ENCODE measurements at places on chromosomes 7 and 10.

- no peak for DNase-seq
Observed at GRCh38 chr10:88271761-88272543, 311.2 kb downstream of the RNLS start.

DNA sequence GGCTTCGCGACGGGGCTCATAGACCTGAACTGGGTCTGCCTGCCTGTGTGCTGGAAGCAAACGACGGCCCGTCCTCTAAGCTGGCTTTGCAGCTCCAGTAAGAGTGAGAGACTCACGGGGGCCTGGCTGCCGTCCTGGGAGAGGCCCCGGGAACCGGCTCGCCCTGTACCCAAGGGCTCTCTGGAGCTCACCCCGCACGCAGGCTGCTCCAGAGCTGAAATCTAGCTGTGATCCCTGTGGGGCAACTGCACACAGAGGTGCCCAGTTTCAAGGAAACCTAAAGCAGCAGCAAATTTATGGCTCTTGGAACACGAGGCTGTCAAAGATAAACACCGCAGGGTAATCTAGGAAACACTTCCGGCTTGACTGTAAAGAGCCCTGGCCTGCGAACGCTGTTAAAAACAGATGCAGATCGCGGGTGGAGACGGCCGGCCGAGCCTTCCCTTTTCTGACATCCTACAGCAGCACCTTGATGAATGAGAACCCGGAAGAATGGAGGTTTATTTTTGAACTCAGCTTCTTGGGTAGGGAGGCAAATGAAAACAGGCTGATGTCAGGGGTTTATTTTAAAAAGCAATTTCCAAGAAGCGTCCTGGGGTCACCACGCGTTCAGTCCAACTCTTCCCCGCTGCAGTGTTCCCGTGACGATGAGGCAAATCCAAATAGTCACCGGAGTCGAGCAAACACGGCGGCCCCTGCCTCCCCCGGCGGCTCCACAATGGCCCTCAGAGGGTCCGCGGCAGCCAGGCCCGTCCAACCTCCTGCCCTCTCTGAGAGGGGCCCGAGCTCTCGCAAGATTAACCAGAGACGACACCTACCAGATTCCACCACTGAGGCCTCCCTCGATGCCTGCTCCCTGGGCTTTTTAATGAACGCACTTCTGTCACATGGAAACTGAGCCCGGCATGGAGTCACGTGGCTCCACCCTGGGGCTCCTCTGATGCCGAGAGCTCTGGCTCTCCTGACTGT lies 29.6 kb downstream of the AMZ1 start:
- DNase-seq, result no peak

DNA sequence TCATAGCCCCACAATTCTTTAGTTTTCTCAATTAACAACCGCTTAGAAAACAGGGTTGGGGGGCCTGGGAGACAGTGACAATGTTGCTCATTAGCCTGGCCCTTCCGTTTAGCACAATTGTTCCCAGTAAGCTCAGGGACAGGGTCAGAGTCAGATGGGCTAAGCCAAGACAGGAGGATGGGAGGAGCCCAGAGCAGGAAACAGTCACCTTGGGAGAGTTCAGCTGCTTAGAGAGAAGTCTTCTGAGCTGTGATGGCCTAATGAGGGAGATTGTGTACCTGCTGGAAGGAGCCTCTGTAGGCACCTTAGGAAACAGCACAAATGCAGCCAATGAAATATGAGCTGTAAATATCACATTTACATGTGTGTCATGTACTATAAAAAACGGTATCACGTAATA lies 35.9 kb downstream of the SVOPL start:
- DNase-seq, result no peak

GRCh38 chr7:139618482-139619366 lies 95.2 kb downstream of the CLEC2L start:
- DNase-seq, result peak; percentile 63

GRCh38 chr10:103645141-103646054 lies 151.9 kb downstream of the NEURL1 start:
- peak; percentile 71 for DNase-seq

GRCh38 chr7:83655951-83656556 lies 7.1 kb upstream of the SEMA3E start:
- peak; percentile 70 for DNase-seq

GRCh38 chr7:141045126-141045841 lies 28.6 kb upstream of the TMEM178B start:
- DNase-seq, result peak; percentile 39
